ENCODE measurements at places on chromosomes 1 and 21. TPM values are rescaled to one million over a fixed set of nuclear protein-coding genes. Genes with fewer than 3 reads are reported as not detected.
A peak's percentile ranks its signal among the peaks of the same experiment; 100 is the strongest.

The LCE1F gene
- total RNA-seq = not detected

The SPATA45 gene
- total RNA-seq = not detected

The KCNT2 gene
- 0.17 TPM for total RNA-seq

The PCNX2 gene
- 0.60 TPM for total RNA-seq

The WDR64 gene
- total RNA-seq = 0.17 TPM

The LMNA gene
- 945 TPM for total RNA-seq

The AHCYL1 gene
- total RNA-seq = 47.1 TPM

The SELENBP1 gene
- total RNA-seq = 5.3 TPM

The PTPN14 gene
- total RNA-seq = 73.3 TPM

The LAMC2 gene
- total RNA-seq = 1.5 TPM

The NEK2 gene
- 7.1 TPM for total RNA-seq

The EXO1 gene
- 17.6 TPM for total RNA-seq

The USH2A gene
- total RNA-seq = not detected

The FAM163A gene
- 0.05 TPM for total RNA-seq

The BARHL2 gene
- not detected for total RNA-seq

The ST6GALNAC5 gene
- total RNA-seq = not detected

GRCh38 chr1:151485685-151486255 lies 25.4 kb upstream of the CGN start:
- no peak for DNase-seq

DNA sequence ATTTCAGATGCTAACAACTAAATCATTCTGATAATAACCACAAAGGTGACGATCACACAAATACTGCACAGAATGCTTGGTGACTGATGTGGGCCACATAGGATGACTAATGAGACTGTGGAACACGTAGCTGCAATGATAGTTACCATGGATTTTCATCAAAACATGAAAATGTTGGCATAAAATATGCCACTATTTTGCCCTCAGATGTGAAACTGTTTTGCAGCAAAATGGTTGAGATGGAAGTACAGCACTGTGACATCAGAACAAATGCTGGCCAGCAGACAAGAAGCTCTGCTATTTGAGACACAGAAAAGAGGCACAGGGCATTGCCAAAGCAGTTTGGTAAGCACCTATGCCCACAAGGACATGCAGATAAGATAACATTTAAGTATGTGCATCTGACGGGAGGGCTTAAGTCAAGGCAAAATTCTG lies 83.8 kb downstream of the NIBAN1 start:
- DNase-seq = no peak

DNA sequence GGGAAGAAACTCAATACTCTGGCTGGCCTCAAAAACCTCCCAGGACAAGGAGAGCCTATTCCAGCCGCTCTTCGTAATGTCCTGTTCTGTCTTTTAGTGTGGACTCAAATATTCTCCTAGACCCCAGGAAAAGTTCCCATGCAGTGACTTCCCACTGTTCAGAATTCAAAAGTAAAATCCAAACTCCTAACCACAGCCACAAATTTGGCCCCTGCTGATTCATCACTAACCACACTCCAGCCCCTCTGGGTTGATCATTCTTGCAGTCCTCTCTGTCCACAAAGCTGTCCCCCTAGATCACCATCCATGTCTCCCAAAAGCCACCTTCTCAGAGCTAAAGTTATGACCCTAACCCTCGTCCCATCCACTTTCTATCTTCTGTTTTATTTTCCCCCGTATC lies 5.1 kb downstream of the CTNNBIP1 start:
- DNase-seq = no peak

GRCh38 chr1:13951793-13952751 lies 252.1 kb downstream of the PRDM2 start:
- DNase-seq = no peak

GRCh38 chr1:10657088-10657847 lies 139.2 kb downstream of the CASZ1 start:
- DNase-seq = no peak

- DNase-seq = no peak
Observed at GRCh38 chr21:35548904-35549615, 500.0 kb upstream of the RUNX1 start.

DNA sequence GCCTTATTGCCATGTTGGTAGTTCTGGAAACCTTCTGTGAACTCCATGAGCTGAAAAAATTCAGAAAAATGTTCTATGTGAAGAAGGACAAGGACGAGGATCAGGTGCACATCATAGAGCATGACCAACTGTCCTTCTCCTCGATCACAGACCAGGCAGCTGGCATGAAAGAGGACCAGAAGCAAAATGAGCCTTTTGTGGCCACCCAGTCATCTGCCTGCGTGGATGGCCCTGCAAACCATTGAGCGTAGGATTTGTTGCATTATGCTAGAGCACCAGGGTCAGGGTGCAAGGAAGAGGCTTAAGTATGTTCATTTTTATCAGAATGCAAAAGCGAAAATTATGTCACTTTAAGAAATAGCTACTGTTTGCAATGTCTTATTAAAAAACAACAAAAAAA lies 57.4 kb downstream of the KCNK1 start:
- DNase-seq = no peak

DNA sequence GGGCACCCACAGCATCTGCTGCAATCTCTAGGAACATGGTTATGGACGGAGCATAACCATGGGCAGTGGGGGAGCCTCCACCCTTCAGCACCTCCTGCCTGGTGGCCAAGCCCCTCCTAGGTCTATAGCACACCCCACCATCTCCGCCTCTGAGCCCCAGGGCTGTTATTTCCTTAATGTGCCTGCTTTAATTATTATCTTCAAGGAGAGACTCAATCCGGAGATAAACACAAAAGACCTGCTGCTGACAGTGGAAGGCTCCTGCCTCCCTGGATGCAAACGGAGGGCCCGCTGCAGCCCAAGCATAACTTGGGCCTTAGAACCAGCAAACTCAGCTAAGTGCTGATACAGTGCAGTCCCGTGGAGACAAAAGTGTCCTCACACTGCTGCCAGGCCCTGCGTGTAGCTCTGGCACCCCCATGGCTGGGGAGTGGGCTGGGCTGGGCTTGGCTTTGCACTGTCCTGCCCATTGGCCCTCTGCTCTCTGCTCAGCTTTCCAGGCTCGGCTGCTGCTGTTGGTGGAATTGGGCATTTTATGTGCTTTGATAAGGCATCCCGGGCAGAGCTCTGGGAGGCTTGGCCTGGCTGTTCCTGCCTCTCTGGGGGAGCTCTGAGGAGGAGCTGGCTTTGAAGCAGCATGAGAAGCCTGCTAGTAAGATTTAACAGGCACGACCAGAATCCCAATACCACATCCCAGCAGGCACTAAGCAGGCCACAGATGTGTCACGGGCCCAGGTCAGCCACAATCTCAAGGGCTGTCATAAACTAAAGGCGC lies 620.2 kb downstream of the PTPRU start:
- no peak for DNase-seq

DNA sequence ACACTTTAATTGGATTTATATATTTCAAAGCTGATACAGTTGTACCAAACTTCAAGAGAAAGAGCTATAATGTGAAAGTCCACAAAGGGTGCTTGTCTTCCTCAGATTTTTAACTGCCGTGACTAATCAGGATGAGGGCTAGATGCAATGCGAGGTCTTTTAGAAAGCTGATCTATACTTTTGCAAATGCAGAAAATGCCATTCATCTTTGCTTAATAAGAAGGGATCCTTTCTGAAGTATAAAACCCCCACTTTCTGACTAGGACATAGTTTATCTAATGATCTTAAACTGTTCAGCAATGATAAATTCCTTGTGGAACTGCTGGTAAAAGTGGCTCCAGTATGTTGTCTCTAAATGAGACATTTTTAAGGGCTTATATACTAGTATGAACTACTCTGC lies 102.7 kb upstream of the NGF start:
- no peak for DNase-seq

- DNase-seq = no peak
Observed at GRCh38 chr1:17561561-17561985, 22.1 kb downstream of the ARHGEF10L start.

DNA sequence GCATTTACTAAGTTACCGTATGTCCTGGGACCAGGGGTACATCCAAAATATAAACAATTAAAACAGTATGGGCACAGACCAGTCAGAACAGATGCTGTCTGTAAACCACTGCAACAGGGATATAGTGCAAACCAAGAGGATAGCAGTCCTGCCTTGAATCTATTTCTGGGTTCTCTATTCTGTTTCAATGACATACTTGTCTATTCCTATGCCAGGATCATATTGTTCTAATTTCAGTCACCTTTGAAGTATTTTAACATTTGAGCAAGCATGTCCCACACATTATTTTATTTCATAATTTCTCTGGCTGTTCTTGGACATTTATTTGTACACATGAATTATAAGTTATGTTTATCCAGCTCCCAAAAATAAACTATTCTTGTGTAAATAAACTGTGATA lies 28.2 kb upstream of the SYDE2 start:
- no peak for DNase-seq

GRCh38 chr21:45875416-45875760 lies 106.2 kb upstream of the COL6A1 start:
- no peak for DNase-seq

DNA sequence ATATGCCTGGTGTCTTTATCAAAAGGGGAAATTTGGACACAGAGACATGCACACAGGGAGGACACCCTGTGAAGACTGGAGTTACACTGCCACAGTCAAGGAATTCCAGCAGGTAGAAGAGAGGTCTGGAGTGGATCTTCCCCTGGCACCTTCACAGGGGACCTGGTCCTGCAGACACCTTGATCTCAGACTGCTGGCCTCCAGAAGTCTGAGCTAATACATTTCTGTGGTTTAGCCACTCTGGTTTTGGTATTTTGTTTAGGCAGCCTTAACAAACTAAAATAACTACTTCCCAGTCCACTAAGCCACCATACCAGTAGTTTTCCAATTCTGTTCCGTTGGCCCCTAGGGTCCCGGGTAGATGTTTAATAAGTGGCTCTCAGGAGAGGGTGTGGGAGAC lies 164.7 kb downstream of the SETD4 start:
- DNase-seq = no peak

DNA sequence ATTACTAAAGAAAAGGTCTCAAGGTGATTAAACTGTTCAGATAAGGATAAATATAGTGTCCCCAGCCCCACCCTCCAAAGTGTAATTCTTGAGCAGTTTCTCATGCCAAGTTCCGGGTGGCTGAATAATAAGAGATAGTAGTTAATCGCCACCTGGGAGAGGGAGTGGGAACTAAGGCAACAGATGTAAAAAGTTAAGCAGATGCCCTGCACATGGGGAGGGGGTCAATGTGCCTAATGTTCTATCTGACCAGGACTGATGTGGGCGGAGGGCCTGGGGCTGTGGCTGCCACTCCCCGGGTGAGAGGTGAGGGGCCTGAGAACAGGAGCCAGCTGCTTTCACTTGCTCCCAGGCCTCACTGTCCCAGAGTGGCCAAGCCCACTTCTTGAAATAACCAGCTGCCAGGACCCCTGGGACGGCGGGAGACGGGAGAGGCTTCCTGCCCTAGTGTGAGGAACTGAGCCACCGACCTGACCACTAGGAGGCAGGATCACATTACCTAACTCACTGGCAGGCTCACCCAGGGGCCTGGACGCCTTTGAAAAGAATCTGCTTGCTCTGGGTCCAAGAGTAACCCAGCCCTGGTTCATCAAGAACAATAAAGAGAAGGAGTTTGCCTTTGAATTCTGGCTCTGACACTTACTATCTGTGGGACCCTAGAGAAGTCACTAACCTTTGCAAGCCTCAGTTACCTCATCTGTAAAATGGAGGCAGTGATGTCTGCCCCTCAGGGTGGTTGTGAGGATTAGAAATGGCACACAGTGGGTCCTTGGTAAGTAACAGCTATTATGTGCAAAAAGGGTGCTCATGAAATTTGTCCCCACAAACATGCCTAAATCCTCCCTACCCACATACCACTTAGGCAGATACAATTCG lies 179.2 kb downstream of the ATG4C start:
- peak; percentile 65 for DNase-seq

DNA sequence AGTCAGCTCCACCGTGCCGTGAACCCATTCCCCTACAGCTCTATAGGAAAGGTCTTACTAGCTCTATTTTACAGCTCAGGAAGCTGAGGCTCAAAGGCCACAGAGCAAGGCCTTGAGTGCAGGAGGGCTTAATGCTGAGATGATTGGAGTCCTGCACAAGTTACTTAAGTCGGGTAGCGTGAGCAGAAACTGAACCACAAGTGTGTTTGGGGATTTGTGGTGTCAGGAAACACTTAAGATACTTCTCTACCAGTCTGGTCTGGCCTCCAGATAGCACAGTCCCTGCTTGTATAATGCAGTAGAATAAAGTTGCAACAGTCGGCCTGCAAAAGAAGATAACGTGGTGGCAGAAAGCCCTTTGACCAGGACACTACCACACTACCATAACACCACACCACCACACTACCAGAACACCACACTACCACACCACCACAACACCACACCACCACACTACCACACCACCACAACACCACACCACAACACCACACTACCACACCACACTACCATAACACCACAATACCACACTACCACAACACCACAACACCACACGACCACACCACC lies 118.1 kb downstream of the SPSB1 start:
- DNase-seq = peak; percentile 31

- no peak for DNase-seq
Observed at GRCh38 chr1:85125891-85126290, 74.9 kb downstream of the SYDE2 start.
